ENCODE measurements at places on chromosomes 12 and 14. TPM values are rescaled to one million over a fixed set of nuclear protein-coding genes. Genes with fewer than 3 reads are reported as not detected.

DNA sequence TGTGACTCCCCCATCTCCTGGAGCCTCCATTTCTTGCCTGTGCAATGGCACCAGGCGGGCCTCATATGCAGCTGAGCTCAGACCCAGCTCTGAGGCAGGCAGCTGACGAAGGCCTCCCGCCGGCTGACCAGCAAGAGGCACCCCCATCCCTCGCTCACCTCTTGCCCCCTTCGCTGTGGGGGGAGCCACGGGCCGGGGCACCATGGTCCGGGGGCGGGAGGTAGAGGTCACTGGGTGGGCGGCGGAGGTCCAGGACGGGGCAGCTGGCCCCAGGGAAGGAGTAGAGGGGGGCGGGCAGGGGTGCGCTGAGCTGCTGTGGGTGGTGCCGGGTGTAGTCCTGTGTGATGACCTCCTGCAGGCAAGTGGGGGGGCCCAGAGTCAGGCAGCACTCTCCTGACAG, 39.4 kb downstream of the RFLNA start:
- DNase-seq = no peak

DNA sequence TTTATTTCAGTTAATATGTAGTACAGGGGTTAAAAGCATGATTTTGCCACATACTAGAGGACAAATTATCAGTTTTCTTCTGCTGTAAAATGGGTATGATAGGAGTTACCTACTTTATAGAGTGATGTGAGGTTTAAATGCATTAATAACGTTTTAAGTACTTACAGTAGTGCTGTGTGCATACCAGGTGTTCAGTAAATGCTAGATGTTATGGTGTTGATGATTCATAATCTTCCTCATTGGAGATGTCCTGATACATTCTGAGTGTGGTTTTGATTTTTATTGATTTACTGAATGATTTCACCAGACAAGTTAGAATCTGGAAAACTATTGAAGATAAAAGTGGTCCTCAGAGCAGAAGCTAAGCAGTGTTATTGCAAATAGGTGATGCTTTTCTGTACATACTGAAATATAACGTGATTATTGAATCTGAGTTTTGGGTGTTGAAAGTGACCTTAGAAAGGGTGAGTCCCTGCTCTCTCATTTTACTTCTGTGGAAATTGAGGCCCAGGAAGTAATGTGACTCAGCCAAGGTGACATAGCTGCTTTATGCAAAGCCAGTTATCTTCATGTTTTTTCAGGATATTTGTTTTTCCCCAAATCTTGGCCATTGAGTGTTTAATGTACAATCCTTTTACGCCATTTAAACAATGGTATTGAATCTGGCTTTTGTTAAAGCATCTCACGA, 54.7 kb downstream of the VRK1 start:
- DNase-seq = no peak

Gene ART4
- not detected for total RNA-seq

Gene SRRM4
- total RNA-seq = not detected

DNA sequence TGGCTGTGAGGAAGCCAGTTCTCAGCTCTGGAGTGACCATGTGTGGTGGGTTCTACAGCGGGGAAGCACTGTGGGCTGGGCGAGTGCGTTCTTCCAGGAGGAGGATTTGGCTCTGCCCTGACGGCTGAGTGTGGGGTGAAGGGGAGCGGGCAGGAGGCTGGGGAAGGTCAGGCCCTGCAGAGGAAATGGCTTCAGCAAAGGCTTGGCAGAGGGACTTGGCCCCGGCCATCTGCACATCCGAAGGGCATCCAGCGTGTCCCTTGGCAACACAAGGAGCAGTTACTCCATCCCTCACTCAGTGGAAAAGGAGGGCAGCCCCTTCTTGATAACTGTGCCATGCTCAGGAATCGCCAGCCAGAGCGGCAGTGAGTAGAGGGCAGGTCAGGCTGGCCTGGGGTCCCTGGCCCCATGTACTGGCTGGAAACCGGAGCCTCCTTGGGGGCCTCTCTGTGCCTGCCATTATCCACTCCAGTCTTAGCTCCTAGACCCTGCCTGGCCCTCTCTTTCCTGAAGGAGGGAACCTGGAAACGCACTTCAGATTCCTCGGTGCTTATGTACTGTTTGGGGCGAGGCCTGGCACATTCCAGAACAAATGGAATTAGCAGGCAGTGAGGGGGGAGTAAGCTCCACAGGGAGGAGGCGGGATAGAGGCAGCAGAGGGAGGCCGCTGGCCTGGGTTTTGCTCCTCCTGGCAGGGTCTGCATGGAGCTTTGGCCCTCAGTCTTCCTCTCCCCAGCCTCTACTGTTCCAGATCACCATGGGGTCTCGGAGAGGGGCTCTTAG, 133.6 kb upstream of the NCOR2 start:
- no peak for DNase-seq

Gene IL31
- total RNA-seq = 4.0 TPM

Gene CIROP
- total RNA-seq = not detected

Gene ASCL1
- not detected for total RNA-seq

Gene RAB35
- total RNA-seq = 66.2 TPM

Gene NEMF
- total RNA-seq = 68.8 TPM

DNA sequence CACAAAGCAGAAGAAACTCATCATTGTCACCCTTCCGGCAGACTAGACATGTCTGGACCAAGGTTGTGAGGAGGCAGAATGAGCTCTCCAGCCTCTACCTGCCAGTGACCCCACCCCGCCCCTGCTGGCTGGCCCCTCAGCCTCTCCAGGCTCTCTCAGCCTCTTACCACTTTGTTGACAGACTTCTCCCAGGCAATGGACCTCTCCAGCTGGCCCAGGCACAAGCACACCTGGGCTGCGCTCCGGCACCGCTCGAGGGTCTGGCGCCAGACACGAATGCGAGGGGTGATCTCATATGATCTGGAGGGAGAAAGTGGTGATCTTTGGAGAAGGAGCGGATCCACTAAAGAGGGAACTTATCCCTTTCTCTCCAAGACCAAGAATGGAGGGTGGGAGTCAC, 30.3 kb downstream of the BAZ2A start:
- no peak for DNase-seq

Gene MFAP5
- not detected for total RNA-seq

Gene KCNJ8
- not detected for total RNA-seq

DNA sequence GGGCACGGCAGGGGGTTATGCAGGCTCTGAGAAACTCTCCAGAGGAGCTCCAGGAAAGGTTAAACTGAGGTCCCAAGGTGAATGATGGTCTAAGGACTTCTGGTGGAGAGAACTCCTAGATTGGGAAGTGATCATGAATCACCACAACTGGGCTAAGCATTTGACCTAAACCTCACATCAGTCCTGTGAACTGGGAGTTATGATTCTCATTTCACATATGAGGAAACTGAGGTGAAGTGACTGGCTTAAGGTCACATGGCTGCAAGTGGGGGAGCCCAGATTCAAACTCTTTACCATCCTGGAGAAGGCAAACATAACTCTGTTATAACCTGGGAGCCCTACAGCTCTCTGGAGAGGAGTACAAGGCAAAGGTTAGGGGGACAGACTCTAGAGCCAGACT, 4.2 kb downstream of the RARG start:
- no peak for DNase-seq

DNA sequence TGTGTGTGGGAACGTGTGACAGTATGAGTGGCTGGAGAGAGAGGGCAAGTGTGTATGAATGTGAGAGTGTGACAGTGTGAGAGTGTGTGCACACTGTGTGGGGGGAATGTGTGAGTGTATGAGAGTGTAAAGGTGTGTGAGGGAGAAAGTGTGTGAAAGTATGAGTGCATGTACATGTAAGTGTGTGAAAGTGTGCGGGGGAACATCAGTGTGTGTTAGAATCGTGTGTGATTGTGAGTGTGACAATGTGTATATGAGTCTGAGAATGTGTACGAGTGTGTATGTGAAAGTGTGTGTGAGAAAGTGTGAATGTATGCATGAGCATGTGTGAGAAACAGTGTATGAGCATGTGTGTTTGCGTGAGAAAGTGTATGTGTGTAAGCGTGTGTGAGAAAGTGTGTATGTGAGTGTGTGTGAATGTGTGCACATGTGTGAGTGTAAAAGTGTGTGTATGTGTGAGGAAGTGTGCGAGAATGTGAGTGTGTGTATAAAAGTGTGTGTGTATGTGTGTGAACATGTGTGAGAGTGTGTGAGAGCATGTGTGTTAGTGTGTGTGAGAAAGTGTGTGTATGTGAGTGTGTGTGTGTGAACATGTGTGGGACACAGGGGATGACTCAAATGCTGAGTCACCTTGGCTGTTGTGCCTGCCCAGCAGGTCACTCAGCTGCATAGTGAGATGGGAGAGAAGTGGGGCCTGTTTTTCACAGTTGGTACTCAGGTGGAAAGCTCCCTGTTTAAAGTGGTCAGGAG, 220.5 kb upstream of the TBX3 start:
- no peak for DNase-seq

DNA sequence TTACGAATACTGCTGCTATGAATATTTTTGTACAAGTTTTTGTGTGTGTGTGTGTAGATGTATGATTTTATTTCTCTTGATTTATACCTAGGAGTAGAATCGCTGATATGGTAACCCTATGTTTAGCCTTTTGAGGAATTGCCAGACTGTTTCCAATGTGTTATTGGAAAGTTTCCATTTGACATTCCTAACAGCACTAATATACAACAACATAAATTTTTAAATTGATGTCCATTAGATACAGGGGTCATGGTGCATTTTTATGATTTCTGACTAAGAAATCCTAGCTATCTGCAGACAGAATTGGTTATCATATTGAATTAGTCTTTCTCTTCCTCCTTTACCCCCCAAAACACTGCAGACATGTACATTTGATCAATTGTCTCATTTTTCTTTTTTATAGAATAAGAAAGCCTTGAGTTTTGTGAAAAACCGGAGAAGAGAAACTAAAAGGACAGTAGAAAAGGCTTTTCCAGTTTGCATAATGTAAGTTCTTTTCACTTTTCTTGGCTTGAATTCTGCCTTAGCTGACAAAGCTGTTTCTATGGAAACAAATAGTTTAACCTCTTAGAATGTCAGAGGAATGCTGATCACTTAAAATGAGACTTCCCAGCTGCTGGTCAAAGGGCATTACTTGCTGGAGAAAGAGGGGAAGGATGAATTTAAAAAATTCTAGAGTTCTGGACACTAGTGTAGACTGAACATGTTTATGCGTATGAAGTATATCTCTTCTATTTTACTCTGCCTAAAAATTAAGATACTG, 28.2 kb downstream of the PALS1 start:
- DNase-seq = no peak

GRCh38 chr12:118188690-118189371, 52.9 kb downstream of the PEBP1 start:
- no peak for DNase-seq
